ENCODE measurements at places on chromosomes 7 and 10.

DNA sequence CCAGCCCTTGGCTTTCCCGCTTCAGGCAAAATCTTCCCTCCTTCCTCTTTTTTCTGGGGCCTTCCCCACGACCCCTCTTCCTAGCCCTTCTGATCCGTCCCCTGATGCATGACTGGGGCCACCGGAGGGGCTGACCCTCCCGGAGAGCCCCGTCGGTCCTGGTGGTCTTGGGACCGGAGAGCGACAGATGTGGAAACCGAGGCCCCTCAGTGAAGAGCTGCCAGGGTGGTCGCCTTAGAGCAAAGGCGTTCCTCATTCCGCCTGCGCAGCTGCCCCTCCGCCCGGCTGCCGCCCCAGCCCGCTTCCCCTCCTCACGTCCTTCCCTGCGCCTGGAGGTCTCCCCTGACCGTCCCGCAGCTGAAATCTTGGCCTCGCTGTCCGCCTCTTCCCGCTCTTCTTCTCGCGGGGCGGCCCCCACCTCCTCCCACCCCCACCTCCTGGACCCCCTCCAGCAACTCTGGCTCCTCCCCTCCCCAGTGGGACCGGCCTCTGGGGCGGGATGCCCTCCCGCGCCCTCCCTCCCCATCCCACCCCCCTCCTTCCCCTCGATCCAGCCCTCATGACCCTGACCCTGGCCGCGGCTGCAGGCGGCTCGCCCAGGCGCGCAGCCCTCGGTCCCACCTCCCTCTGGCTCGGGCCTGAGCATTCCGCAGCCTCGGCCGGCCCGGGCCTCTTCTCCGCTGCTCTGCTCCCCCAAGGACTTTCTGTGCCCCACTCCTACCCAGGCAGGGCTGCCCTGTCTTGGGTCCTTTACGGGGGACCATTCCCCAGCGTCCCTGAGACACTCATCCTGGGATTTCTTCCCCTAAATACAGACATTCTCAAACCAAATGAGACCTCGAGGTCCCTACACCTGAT is at the start of gene RARRES2:
TSS of gene RARRES2 (minus strand) at position 367 of the 858 bp plus-strand sequence. CDS start 1,020 bp downstream, outside the sequence.
- no peak for DNase-seq

- DNase-seq = no peak
Observed at GRCh38 chr10:129531969-129532660, 65.1 kb downstream of the MGMT start.

GRCh38 chr10:18313140-18313530 is 172.9 kb downstream of the CACNB2 start:
- no peak for DNase-seq

- DNase-seq = peak; percentile 50
Observed at GRCh38 chr7:3028071-3028757, 15.5 kb downstream of the CARD11 start.

- no peak for DNase-seq
Observed at GRCh38 chr10:79116801-79117723, 48.3 kb downstream of the ZMIZ1 start.

GRCh38 chr10:2611603-2612002 is 455.7 kb upstream of the PFKP start:
- no peak for DNase-seq

GRCh38 chr10:48819783-48820182 is 119.9 kb downstream of the LRRC18 start:
- DNase-seq = no peak

DNA sequence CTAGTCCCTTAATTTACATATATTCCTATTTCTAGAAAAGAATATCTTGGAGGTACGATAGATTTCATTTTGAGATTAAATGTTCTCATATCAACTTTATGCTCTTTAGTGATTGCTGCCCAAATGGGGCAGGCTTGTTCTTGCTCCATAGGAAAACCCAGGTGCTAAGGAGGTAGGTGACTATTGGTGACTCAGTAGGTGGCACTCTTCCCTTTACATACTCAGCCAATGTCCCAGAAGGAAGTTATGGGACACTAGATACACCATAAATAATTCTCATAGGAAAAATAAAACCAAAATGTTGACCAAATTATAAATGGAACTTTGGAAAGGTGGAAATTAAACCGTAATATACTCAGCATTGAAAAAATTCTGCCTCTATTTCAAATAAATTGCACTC is 4.0 kb downstream of the SKAP2 start:
- DNase-seq = no peak

All from activated CD4-positive, CD25-positive, alpha-beta regulatory T cell treated with anti-CD3 and anti-CD28 coated beads, Interleukin-2, amount 50 U/mL, for 72 hours (primary cell).